ENCODE measurements at places on chromosomes 12 and 14. TPM values are rescaled to one million over a fixed set of nuclear protein-coding genes. Genes with fewer than 3 reads are reported as not detected.

- DNase-seq: no peak
These were observed 5.6 kb downstream of the TCTN1 start for GRCh38 chr12:110619534-110619953.

DNA sequence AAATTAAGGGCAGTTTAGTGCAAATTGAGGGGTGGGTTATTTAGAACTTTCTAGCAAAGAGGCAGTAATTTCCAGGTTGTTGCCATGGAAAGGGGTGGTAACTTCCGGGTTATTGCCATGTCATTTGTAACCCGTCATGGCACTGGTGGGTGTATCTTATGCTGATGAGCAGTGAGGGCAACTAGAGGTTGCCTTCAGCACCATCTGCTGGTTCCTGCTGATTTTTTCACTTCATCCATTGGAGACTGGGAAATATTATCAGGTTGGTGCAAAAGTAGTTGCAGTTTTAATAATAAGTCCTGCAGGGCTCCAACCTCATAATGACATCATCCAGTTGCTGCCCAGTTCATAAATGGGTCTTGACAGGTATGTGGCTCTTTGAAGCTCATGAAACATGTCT lies 24.4 kb upstream of the SERPINA4 start:
- DNase-seq: no peak

- no peak for DNase-seq
These were observed 73.3 kb downstream of the EID3 start for GRCh38 chr12:104376650-104377513.

DNA sequence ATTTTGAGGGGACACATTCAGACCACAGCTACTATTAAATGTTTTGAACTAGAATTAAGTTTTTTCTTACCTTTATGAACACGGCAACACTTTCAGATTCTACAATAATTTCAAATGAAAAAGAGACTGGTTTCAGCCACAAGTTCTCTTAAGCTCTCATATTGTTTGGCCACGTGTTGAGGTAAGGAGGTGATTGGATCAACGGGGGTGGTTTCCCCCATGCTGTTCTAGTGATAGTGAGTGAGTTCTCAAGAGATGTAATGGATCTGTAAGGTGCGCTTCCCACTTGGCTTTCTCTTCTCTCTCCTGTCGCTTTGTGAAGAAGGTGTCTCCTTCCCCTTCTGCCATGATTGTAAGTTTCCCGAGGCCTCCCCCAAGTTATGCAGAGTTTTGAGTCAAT lies 48.9 kb upstream of the DYRK2 start:
- DNase-seq: no peak

DNA sequence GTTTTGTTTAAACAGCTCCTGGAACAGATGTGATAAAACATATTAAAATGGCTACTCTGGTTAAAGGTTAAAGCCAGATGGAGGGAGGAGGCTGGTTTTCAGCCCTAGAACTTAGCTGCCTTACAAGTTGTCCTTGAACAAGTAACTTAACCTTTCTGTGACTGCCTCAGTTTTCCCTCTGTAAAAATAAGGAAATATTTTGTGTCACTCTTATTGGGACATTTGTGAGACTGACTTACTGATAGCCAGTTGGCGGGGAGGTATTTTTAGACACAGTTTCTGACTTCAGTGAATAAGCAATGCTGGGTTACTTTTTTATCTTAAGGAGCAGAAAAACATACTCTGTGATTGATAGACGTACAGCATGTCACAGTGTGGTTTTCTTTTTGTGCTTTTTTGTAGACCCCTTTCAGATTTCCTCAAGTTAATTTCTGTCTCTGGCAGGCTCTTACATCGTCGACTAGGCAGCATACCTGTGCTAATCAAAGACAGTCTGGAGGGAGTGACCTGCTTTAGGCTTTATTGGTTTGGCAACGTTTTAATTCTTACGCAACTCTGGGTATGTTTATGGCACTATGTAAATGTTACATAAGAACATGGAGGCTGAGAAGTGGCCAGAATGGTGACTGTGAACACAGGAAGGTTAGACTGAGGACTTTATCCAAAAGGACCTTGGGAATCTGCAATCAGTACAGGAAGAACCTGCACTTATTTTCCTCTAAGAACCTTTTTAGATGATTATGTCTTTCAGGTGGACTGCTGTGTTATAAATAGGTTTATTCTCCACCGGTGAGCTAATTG lies 3.3 kb downstream of the ACVR1B start:
- DNase-seq: no peak

- DNase-seq: no peak
These were observed 852.4 kb upstream of the MDGA2 start for GRCh38 chr14:48527832-48528231.

GRCh38 chr14:91350813-91351511 lies 66.7 kb downstream of the CCDC88C start:
- DNase-seq: no peak

DNA sequence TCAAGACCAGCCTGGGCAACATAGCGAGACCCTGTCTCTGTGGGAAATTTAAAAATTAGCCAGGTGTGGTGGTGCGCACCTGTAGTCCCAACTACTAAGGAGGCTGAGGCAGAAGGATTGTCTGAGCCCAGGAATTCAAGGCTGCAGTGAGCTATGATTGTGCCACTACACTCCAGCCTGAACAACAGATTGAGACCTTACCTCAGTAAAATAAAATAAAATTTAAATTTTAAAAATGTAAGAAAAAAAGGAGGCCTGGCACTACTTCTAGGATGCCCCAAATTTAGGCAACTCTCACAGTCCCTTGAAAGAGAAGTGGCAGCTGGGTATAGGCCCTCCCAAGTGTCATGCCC lies 918 bp upstream of the INHBE start:
- no peak for DNase-seq

- DNase-seq: no peak
These were observed 207.0 kb upstream of the GARIN2 start for GRCh38 chr14:66982247-66982646.

GRCh38 chr12:89238593-89238992 lies 113.7 kb downstream of the DUSP6 start:
- DNase-seq: no peak

- no peak for DNase-seq
These were observed 55.3 kb upstream of the AMN start for GRCh38 chr14:102866982-102867761.

DNA sequence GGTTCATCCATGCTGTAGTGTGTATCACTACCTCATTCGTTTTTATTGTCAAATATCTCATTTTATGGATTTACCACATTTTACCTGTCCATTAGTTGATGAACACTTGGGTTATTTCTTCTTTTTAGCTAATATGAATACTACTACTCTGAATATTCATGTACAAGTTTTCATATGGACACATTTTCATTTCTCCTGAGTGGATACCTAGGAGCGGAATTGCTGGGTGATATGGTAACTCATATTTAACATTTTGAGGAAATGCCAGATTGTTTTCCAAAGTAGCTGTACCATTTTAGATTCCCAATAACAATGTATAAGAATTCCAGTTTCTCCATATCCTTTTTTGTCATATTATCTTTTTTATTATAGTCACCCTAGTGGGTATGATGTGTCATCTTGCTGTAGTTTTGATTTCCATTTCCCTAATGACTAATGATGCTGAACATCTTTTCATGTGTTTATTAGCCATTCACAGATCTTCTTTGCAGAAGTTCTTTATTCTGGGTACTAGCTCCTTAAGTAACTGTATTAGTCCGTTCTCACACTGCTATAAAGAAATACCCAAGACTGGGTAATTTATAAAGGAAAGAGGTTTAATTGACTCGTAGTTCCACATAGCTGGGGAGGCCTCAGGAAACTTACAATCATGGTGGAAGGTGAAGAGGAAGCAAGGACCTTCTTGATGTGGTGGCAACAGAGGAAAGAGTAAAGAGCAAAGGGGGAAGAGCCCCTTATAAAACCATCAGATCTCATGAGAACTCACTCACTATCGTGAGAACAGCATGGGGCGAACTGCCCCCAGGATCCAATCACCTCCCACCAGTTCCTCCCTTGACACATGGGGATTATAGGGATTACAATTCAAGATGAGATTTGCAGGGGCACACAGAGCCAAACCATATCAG lies 11.9 kb downstream of the NRDE2 start:
- no peak for DNase-seq

- DNase-seq: no peak
These were observed 2.6 kb downstream of the RPL6 start for GRCh38 chr12:112406519-112407488.

DNA sequence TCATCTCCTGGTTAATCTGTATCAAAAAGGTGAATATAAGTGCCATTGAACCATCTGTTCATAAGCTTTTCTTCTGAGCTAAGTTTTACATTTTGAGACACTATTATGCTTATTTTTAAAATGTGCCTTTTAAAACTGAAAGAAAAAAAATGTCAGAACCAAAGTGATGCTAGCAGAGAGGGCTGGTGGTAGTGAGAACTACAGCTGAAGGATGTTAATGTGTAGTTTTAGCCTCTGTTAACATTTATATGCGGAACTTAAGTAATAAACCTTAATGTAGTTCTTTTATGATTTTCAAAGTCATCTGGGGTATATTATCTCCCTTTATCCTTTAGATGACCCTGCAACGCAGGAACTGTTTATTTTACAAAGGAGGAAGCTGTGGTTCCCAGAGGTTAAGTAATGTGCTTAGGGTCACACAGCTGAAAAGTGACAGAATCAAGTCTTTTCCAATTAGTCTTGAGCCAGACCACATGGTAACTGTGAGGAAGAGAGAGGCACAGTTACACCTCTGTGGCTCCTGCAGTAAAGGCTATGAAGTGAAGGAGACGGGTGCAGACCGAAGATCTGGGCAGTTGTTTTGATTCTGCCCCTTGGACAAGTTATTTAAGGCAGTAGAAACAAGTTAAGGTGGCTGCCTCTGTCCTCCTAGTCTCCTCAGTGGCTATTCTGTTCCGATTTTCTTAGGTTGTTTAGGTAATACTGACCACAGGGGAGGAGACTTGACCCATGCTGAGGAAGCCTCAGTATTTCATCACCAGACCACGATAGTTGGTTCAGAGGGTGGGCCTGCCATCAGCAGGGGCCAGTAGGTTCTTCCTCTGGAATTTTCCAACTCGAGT lies 23.9 kb downstream of the GNG2 start:
- no peak for DNase-seq

- no peak for DNase-seq
These were observed 399.0 kb downstream of the NAV3 start for GRCh38 chr12:78229591-78230101.

DNA sequence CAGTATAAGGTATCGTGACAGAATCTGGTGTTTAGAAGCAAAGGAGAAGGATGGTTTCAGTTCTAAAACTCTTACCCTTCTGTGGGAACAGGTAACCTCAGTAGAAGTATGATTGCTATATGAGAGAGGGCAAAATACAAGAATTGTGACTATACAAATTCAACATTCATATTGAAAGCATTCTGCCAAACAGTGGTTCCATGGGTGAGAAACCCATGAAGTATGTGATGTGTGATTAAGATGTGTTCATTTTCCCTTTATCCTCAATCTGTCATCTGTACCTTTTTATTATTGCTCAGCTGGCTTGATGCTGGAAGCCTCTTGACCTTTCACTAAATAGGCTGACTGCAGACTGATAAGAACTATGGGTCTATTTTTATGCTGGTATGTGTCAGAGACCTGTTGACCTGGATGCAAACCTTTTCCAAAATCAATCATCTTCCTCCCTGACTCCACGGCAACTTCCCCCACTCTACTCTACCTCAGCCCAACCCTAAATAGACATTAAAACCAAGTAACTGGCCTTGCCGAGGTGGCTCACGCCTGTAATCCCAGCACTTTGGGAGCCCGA lies 109.6 kb downstream of the STXBP6 start:
- no peak for DNase-seq

DNA sequence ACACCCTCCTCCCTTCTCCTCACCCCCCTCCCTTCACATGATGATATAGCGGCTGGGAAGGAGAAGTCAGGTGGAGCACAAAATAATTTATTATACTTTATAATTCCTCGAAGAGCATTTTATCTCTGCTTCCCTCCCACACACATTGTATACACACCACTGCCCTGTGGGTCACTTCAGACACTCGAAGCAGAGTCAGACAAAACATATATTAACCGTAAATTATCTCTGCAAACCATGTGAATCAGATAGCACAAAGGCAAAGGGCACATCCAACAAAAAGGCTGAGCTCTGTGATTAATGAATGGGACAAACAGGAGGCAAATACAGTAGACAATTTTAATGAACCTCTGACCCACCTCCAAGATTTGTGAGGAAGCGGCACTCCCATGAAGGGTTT lies 450.7 kb downstream of the GALC start:
- no peak for DNase-seq

DNA sequence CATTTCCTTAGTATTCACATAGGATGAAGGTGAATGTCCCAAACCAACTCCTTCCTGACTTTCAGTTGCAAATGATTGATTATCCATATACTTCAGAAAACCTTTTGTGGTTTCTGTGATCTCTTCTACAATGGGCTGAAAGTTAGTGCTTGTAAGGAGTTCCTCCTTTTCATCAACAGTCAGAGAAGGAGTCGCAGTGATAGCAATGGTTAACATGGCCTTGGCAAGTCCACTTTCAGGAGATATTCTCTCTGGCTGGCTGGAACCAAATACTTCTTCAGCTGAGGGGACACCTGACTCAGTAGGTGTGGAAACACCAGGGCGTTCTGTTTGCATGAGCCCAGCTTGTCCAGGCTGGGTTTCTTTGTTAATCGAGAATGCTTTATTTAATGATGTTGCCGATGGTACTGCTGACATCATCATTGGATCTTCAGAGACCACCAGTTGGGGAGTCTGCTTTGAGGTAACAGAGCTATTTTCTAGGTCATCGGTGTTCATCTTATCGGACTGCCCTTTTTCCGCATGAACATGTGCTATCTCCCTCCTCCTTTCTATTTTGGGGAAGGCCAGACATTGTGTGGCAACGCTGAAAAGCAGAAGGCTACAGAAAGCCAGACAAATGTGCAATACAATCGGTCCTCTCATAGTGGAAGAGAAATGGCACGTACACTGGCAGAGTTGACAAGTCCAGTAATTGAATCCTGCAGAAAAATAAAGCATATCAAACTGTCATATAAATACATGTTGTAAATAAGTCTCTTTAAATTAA lies 13.1 kb downstream of the ARMH4 start:
- DNase-seq: no peak

GRCh38 chr12:22333713-22334409 lies 646 bp downstream of the ST8SIA1 start:
- no peak for DNase-seq

DNA sequence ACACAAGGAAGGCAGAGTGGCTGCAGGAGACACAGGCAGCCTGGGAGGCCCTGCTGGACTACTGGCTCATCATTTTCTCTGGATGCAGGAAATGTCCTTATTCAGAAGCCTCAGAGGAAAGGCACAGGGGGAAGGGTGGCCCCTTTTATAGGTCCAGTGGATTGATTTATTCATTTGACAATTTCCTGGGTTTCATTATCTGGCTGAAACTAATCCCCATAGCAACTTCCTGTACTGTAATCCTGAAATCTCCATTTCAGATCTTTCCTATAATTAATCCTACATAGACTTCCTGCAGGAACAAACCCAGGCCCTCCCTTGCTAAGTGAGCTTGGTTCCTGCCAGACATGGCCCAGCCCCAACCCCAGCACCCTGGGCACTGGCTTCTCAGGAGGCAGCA lies 23.0 kb downstream of the KRT76 start:
- no peak for DNase-seq

VPS33A gene
- 16.6 TPM for polyA plus RNA-seq

MSI1 gene
- 27.3 TPM for polyA plus RNA-seq

BLOC1S1 gene
- polyA plus RNA-seq: 110 TPM

PRH2 gene
- 0.56 TPM for polyA plus RNA-seq

CCDC197 gene
- not detected for polyA plus RNA-seq
